Right forelimb (tissue), 1 donor: ENCODE measurements at places on chromosomes 1 and 21.

DNA sequence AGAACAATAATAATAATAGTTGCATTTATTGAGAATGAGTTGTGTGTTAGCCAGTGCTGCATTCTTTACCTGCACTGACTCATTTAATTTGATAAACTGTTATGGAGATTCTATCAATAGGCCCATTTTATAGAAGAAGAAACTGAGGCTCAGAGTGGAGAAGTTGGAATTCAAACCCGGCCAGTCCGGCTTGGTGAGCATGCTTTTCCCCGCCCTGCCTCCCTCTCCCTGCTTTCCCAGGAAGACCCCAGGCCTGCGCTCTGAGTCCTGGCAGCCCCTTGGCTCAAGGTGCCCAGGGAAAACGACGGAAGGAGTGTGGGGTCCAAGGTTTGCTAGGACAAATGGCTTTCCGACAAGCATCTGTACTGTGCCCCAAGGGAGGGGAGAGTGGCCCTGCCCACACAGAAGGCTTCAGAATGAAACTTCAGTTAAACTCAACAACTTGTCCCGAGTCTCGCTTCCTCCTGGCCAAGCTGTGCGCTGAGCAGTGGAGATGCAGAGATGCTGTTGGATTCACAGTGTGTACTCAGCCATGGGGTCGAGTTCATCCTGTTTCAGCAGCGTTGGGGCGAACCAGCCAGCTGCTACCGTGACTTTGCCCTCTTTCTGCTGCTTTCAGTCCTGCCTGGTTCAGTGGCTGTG is 23.3 kb upstream of the PADI6 start:
- DNase-seq = no peak

DNA sequence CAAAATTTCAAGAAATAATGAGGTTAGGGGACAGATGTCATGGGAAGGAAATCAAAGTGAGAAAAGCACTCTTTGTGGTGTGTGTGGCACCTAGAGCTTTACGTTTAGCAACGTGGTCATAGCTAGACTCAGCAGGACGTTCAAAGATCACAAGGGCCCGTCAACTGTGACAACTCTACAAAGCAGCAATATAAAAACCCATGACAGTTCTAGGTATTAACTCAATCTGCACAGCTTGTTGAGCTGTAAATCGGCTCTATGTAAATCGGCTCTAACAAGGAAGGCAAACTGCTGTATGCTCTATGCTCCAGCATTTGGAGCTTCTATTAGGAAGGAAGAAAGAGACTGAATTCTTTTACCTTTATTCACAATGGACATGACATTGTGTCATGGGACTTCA is 64.8 kb downstream of the TP53BP2 start:
- DNase-seq = no peak

DNA sequence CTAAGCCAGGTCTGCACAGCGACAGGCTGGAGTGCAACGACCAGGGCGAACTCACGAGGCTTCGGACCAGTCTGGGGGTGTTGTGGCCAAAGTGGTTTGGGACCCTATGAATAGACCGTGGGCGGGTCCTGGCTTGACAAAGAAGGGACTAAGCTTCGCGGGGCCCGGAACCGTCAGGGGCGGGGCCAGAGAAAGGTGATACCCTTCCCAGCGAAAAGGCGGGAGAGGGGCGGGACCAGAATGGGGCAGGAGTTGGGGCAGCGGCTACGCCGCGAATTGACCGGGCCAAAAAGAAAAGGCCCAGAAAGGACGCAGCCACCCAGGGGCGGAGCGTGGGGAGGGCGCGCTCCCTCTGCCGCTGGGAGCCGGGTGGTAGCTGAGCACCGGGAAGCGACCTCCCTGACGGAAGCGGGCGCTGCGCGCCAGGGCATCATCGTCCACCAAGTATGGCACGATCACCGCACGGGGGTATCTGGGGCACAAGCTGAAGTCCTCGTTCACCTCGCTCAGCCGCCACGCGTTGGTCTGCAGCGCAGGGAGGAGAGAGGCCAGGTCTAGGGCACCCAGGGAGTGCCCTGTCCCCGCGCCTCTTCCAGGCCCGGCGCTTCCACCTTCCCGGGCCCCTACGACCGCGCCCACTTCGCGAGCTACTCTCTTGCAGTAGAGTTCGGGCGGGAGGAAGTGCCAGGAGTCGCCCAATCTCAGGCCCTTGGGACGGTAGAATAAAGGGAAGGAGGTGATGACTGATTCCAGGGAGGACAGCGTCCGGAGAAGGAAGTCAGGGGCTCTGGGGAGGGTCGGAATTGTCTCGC is 6.7 kb upstream of the FAM167B start:
- peak; percentile 81 for DNase-seq

DNA sequence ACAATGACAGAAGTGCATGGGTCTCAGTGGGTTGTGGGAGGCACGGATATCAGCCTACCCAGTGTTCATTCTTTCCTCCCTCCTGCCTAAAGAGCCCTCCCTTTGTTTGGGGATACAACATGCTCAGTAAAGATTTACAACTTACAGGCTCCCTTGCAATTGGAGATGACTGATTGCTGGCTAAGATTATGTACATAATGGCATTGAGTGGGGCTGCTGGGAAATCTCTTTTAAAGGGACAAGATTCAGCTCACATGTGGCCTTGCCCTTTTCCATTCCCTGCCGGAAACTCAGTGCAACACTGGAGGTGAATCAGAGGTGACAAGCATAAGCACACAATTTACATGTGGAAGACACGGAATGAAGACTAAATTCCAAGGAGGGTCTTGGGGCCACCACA is 83.7 kb upstream of the CHRM3 start:
- DNase-seq = no peak

GRCh38 chr1:12629985-12630760 is 12.2 kb upstream of the DHRS3 start:
- DNase-seq = no peak

DNA sequence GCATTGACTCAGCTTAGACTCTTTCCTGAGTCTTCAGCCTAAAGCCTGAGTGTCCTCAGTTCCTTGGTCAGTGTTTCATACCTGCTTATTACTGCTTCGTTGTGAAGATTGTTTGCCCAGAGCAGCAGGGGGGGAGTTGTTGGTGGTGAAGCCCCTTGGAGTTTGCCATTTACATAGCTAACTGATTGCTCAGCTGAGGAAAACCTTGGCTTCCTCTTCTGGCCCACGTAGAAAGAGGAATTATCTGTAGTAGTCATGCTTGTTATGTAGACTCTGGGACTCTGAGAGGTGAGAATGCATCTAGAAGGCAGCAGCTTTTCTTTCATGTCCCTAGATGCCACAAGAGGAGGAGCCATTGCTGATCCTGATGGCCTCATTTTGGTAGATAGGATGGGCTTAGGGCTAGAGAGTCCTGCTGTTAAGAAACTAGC is 125.9 kb downstream of the MAST2 start:
- no peak for DNase-seq

DNA sequence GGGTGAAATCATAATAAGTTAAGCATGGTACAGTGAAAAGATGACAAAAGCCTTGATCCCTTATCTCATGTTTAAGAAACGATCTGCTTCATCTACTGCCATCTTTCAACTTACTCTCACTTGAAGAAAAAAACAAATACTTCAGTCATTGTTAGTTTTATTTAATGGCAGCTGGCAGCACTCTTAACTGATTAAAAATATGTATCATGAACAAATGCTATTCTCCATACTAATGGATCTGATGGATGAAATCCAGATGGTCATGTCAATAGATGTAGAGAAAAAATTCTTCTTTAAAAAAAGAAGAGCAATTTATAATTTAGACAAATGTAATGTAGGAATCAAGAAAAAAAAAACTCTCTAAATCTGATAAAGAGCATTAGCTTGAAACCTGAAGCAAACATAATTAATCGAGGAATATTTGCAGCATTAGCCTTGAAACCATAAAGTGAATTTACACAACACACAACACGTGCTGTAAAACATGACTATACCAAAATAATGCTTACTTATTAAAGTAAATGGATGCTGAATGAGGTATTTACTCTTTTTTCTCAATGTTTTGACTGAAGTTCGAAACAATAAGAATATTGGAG is 579.0 kb upstream of the ADAMTS5 start:
- no peak for DNase-seq

GRCh38 chr1:38997901-38998190 is 6.8 kb downstream of the AKIRIN1 start:
- no peak for DNase-seq

GRCh38 chr1:76501586-76502219 is 365.6 kb upstream of the ST6GALNAC5 start:
- no peak for DNase-seq

- no peak for DNase-seq
Observed at GRCh38 chr1:38502758-38503157, 356.8 kb downstream of the RRAGC start.
